ENCODE measurements at places on chromosomes 11 and 22.

- DNase-seq = no peak
Measured at GRCh38 chr22:29011240-29012100, 50.2 kb downstream of the C22orf31 start.

GRCh38 chr11:86987679-86988078, 32.5 kb upstream of the FZD4 start:
- no peak for DNase-seq

DNA sequence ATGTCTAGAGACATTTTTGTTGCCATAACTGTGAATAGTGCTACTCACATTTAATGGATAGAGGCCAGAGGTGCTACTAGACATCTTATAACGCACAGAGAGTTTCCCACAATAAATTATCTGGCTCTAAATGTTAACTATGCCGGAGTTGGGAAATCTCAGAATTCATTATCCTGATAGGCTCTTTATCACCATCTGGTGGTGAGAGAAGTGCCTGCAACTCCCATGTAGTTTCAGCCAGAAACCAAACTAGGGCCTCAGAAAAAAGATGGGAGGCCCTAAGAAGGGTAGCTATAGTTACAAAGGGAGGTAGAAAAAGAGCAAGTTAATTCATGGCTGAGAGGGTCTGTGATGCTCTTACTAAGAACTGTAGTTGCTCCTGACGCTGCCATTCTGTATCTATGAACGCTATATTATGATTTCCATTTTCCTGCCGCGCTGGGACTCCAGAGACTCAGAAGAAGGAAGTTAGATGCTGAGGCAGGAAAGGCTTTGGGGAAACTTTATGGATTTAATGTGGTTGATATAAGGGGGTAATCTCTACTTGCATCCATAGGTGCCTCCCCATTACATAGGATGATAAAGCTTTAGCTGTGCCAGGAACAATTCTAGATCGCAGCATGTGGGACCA, 22.9 kb upstream of the MRPL17 start:
- peak; percentile 16 for DNase-seq

DNA sequence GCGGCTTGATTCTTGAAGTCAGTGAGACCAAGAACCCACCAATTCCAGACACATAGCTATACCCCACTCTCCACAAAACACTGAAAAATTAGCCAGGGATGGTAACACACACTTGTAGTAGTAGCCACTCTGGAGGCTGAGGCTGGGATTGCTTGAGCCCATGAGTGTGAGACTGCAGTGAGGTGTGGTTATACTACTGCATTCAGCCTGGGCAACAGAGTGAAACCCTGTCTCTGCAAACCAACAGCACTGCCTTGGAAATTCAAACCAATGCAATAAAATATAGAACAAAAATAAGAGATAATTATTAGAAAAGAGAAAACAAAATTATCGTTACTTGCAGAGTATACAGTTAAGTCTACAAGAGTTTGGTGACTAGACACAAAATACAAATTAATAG, 20.2 kb upstream of the PRDM10 start:
- no peak for DNase-seq

DNA sequence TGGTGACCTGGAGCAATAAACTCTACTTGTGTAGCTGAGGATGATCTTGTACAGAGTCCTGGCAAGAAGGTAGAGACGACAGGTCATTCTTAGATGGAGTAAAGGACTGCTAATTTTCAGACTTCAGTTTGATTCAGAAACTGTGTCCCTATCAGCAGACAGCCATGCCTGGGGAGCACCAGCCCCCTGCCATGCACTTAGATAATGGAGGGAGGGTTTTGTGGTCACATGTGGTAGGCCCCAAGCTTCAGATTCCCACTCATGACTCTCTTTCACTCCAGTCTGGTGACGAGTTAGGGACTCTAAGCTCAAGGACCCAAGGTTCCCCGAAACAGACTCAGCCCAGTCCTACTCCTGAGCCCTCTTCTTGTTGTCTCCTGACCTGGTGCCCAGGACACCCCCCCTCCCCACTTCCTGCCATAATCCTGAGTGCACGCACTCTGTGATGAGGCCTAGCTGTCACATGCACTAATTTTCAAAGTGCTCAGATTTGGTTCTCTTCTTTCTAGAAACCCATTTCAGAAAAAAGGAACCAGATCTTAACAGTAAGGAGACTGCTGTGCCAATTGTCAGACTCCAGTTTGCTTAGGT, 10.2 kb upstream of the AMPD3 start:
- no peak for DNase-seq

- DNase-seq = no peak
Measured at GRCh38 chr22:42773167-42773566, 52.5 kb upstream of the A4GALT start.

DNA sequence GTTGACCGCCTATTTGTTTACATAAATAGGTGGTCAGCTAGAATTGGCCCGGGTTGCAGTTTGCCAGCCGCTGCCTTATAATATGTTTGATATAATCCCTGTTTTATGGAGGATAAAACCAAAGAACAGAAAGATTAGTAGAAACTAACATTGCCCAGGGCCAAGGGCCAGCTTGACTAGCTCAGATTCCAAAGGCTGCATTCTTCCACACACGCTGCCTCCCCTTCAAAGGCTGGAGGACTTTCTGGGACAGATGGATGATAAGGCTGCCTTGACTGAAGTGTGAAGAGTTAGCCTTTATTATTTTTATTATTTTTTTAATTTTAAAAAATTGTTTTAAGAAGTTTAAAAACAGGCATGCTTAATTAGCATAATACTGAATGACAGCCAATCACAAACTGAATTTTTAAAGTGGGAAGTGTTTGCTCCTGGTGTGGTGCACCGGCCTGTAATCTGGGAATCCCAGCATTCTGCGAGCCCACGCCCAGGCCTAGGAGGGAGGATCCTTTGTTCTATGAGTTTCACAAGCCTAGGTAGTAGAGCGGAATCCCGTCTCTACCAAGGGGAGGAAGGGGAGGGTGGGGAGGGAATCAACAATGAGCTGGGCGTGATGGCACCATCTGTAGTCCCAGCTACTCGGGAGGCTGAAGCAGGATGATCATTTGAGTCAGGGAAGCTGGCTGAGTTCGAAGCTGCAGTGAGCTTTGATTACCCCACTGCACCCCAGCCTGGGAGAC, 114.9 kb downstream of the NAV2 start:
- DNase-seq = no peak

- no peak for DNase-seq
Measured at GRCh38 chr22:37290737-37291136, 8.4 kb downstream of the CYTH4 start.

All from T follicular helper cell (primary cell).